ENCODE measurements at places on chromosomes 7 and 10.

DNA sequence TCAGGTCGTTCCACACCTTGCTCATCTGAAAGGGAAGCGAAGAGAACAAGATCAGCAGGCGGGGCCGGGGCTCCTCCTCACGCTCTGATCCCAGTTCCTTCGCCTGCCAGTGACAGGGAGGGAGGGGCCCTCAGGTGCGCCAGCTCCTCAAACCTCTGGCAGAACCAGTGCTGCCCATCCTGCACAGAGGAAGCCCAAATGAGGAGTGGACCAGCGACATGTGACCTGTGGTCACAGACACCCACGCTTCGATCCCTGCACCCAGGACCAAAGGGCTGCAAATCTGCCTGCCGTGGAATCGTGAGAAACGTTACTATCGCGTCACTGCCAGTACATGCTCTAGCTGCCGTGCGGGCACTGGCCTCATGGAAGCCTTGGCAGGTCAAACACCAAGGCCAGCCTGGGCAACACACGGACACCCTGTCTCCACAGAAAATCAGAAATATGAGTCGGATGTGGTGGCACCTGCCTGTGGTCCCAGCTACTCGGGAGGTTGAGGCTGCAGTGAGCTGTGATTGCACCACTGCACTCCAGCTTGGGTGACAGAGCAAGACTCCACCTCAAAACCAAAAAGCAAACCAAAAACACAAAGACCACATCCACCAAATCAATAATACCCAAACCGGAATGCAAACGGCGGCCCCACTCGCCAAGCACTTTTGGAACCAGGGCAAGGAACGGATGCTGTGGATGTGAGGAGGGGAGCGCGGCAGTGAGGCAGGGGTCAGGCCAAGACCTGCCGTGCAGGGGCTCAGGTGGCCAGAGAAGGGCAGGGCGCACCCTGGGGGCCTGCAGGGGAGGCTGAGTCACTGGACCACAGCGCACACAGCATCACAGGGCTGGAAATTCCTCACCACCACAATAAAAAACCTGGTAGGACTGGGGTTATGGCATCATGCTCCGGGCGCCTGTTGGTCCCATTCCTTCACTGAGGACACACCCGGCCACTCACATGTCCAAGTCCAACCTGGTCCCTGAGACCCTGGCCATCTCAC is 13.4 kb downstream of the NUDT1 start:
- no peak for DNase-seq

- DNase-seq, result no peak
Observed at GRCh38 chr7:105935250-105935649, 27.8 kb upstream of the CDHR3 start.

GRCh38 chr7:91566402-91566732 is 302.1 kb downstream of the FZD1 start:
- DNase-seq, result no peak

- DNase-seq, result no peak
Observed at GRCh38 chr7:151132461-151133205, 34.9 kb downstream of the GBX1 start.

DNA sequence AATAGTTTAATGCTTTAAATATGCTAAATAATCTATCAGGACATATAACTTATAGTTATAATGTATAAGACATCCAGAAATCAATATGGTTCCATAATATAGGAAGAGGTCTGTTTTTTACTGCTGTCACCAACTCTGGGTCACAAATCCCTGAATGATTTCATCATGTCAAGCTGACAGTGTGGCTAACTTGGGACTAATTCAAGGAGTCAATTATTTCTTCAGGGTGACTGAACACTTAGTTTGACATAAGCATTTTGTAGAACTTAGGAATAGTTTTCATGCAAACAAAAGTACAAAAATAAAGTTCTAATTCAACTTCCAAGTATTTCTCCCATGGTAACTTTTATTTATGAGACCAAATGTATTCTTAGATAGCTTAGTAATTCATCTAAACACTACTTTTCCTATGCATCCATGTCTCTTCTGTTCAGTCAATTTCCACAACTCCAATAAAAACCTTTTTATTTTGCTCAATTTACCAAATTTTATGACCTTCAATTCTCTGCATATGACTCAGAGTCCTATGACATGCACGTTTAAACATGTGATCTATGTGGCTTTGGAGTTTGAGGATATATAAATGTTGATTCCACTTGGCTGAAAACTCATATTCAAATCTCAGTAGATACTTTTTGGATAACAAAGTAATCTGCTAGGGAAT is 40.3 kb upstream of the GNAT3 start:
- no peak for DNase-seq

DNA sequence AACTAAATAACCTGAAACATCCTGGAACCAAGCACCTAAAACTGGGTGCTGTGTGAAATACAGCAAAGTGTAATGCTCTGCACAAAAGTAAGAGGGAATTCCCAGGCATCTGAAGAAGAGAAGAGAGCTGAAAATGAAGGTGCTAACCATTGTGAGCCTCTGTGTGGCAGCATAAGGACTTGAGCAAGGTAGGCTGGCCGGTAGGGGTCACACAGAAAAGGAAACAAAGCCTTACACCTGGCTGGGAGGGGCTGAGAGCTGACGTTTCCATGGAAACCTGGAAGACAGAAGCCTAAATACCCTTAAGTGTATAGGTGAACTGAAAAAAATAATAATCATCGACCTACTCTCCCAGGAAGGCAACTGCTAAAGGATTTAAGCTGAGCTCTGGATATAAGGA is 48.6 kb downstream of the CUL1 start:
- no peak for DNase-seq

GRCh38 chr10:75297021-75297599 is 61.4 kb upstream of the COMTD1 start:
- DNase-seq, result no peak

GRCh38 chr7:102432442-102433218 is 745 bp upstream of the ORAI2 start:
- no peak for DNase-seq

DNA sequence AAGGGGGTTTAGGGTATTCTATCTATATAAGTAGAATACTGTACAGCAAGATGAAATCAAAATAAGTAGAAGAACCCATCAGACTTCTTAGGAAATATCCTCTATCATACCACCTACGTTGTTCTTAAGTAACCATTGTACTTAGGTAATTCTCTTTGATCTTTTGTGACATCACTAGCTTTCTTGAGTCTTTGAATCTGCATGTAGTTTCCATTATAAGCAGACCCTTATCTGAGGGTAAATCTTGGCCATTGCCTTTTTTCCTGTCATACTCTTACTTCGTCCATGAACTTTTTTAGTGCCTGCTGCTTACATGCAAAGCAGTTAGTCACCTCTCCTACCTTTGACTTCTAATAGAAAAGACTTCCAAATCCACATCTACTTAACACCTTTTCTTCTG is 49.0 kb downstream of the WAC start:
- no peak for DNase-seq

GRCh38 chr10:77114181-77114821 is 523.3 kb downstream of the KCNMA1 start:
- DNase-seq, result no peak

DNA sequence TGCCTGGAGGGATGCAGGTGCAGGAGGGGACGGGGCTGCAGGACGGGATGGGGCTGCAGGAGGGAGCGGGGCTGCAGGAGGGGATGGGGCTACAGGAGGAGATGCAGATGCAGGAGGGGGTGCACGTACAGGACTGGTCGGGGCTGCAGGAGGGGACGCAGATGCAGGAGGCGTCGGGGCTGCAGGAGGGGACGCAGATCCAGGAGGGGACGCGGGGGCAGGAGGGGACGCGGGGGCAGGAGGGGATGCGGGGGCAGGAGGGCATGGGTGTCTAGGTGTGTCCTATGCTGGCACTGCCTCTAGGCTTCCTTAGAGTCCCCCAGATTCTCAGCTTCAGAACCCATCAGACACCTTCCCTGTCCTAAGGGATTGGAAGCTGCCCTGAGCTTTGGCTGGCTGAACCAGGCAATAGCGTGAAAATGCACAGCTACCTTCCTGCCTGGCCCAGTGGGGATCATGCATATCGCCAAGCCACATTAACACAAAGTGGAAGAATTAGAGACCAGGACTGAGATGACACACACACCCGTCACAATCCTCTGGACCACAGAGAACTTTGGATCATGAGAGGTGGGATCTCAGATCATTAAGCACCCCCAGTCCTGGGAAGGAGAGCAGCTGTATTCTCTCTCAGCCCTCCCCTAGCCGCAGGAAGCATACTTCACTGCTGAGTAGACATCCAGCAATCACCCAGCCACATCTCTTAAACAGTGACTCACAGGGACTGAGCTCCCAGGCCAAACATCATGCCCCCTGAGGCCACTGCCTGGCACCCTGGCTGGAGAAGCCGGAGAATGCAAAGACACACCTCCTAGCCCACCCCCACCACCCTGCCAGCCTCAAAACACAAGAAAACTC is 67.3 kb downstream of the VWA2 start:
- DNase-seq, result no peak

- DNase-seq, result no peak
Observed at GRCh38 chr10:42697926-42698325, 59.6 kb upstream of the ZNF33B start.

DNA sequence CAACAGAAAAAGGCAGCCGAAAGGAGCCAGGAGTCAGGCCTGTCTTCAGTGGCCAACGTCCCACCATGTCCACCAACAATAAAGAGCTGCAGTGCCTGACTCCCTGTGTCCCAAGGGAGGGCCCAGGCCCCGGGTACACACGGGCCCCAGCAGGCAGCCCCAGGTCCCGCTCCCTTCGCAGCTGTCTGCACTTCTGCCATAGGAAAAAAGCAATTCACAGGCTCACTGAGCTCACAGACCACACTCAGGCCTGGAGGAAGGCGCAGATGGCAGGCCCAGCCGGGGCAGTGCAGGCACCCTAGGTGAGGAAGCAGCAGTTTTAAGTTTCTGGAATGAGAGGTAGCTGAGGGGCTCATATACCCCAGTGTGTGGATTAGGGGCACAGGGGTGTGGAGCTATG is 100.5 kb downstream of the PRKAG2 start:
- DNase-seq, result no peak

DNA sequence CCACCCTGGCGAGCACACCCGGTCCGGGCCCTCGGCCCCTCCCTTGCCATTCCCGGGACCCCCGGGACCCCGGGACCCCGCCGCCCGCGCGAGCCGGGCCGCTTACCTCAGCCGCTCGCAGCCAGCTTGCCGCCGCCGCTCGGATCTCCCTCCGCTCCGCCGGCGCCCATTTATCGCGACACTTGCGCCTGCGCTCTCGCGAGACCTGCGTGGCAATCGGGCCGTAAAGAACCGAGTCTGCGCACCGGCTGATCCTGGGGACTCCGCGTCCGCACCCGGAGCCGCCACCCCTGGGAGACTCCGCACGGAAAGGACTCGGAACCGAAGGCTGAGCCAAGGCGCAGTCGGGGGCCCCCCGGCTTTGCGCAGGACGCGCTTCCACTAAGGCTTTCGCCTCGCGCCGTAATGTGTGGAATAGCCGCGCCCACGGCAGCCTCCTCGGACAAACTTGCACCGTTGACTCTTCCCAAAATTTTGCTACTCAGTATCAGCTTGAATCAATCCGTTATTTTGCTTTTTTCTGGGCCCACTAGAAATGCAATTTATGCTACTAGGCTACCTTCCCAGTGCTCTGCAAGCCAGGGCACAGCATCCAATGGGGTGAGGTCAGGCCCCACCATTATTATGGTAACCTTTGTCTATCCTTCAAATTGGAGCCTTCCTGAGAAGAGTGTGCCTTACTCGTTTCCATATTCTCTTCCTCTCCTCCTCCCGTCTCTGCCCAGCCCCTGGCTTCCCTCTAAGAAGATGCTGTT is at the start of gene MAD1L1:
Gene MAD1L1 (minus strand): TSS at position 180 of the 755 bp plus-strand sequence. CDS start 2,812 bp downstream, outside the sequence.
- peak; percentile 94 for DNase-seq

DNA sequence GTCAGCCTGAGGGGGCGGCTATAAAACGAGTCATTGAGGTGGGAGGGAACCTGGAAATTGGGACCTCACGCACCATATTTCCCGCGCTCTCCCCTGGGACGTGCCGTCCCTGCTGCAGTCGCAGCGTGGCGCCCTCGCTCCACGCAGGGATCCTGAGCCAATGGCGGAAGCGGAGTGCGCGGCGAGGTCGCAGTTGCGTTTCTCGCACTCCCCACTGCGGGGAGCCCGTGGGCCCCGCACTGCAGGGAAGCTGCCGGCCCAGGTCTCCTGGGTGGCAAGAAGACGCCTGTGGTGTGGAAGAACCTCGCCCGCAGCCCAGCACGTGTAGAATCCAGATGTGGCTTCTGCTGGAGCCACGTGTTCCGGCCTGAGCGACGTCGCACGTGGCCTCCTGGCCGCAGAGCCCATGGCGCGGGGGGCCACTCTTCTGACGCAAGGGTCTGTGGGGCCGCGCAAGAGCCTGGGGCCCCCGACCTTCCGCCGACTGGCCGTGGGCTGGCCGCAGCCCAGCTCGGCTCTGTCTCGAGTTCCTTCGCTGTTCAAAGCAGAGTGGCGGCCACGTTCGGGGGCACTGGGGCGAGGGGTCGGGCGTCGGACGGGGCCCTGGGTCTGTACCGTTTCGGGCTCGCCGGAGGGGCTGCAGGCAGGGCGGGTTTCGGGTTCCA is 26.4 kb downstream of the HIF1AN start:
- DNase-seq, result peak; percentile 87

DNA sequence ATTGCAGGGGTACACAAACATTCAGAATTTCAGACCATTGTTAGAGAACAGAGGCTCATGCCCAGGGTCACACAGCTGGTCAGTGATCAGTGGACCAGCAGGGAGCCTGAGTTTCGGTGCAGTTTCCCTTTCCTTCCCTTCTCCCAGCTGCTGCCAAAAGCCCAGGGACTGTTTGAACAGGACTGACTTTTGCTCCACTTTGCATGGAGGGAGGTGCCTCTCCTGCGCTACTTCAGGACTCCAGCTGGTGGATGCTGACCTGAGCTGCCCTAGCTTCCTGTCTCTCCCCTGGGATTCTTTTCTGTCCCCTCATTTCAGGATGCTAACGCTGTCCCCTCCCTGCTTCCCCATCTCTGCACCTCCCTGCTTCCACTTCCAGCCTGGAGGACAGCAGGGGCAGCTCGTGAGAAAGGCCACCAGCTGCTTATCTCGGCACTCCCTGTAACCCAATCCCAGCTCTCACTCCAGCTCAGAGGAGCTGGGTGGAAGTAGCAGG is 14.5 kb downstream of the SH2D4B start:
- DNase-seq, result peak; percentile 25

GRCh38 chr10:74988832-74989561 is 122.5 kb upstream of the SAMD8 start:
- no peak for DNase-seq

DNA sequence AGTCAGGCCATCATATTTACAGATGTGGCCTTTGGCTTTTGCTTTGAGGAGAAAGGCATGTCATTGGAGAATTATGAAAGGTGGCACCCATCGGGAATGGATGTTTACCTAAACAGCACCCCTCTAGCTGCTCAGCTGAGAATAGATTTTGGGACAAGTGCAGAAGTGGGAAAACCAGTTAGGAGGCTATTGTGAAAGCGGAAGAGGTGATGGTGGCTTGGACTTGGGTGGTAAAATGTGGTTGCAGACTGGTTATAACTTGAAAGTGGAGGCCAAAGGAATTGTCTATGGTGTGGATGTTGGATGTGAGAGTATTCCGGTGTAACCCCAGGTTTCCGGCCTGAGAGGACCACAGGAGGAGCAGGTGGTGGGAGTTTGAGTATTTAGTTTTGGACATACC is 5.2 kb upstream of the SLC12A9 start:
- DNase-seq, result no peak

- DNase-seq, result no peak
Observed at GRCh38 chr7:150949564-150949963, 28.6 kb downstream of the KCNH2 start.

GRCh38 chr10:84537447-84537931 is 209.1 kb downstream of the CCSER2 start:
- DNase-seq, result no peak

GRCh38 chr10:126931544-126931943 is 26.3 kb downstream of the DOCK1 start:
- DNase-seq, result no peak

- DNase-seq, result no peak
Observed at GRCh38 chr7:99525713-99526440, 21.4 kb downstream of the ZKSCAN5 start.

- no peak for DNase-seq
Observed at GRCh38 chr10:60575105-60575504, 185.4 kb upstream of the ANK3 start.

All from activated CD8-positive, alpha-beta memory T cell treated with anti-CD3 and anti-CD28 coated beads, Interleukin-2, amount 50 U/mL, for 48 hours (primary cell).